Heart left ventricle (tissue), 16 donors: ENCODE measurements at places on chromosomes 5 and 9. TPM values are rescaled to one million over a fixed set of nuclear protein-coding genes. Genes with fewer than 3 reads are reported as not detected.

SHB gene
- polyA plus RNA-seq: 23.2 TPM

DNA sequence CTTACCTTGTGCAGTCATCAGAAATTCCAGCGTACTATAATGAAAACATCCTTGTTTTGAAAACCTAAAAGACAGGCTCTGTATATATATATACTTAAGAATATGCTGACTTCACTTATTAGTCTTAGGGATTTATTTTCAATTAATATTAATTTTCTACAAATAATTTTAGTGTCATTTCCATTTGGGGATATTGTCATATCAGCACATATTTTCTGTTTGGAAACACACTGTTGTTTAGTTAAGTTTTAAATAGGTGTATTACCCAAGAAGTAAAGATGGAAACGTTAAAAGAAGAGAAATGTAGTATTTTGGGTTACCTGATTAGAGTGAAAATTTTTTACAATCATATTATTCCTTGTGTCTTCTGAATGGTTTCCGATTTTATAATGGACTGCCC lies 131.4 kb downstream of the CDH6 start:
- no peak for DNase-seq

DNA sequence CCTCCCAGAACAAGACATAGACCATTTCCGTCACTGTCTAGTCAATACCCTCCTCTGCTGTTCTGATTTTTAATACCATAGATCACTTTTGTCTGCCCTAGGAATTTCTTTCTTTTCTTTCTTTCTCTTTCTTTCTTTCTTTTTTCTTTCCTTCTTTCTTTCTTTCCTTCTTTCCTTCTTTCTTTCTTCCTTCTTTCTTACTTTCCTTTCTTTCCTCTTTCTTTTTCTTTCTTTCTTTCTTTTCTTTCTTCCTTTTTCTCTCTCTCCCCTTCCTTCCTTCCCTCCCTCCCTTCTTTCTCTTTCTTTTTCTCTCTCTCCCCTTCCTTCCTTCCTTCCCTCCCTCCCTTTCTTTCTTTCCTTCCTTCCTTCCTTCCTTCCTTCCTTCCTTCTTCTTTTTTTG lies 49.0 kb upstream of the RAPGEF1 start:
- no peak for DNase-seq

- no peak for DNase-seq
Measured at GRCh38 chr9:104143550-104143910, 49.4 kb downstream of the SMC2 start.

- DNase-seq: no peak
Measured at GRCh38 chr9:135136991-135137832, 49.7 kb downstream of the OLFM1 start.

- DNase-seq: no peak
Measured at GRCh38 chr9:125637241-125637640, 69.8 kb downstream of the MAPKAP1 start.

CNTLN gene
- polyA plus RNA-seq: 2.7 TPM

CD180 gene
- 0.08 TPM for polyA plus RNA-seq

DNA sequence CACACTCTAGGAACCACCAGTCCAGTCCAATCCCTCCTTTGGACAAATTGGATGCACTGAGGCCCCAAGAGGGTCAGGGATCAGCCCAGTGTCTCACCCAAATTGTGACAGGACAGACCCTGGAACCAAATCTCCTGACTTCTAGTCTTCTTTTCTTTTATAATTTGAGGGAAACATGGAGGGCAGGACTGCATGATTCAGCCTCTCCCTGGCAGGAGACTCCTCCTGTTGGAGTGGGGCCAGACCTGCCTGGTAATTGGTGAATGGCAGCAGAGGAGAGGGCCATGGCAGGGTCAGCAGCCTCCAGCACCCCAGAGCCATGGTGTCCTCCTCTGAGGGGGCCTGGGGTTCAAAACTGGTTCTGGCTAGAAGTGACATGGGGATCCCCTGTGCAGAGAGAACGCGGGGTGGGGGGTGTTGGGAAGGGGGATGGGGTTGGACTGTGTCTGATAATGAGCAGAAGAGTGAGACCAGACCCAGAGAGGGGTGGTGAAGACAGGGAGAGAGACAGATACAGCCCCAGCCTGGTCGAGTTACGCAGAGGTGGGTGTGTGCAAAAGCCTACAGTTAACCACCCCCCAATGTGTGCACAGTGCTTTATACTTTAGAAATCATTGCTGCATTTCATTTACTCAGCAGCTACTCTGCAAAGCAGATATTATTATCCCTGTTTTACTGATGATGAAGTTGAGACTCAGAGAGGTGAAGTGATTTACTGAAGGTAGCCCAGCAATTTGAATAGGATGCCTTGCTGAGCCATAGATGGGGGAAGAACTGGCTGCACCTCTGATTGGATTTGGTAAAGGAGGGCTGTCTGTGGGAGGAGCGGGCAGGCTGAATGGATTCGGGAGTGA lies 3.8 kb upstream of the SYNPO start:
- DNase-seq: peak; percentile 80

DNA sequence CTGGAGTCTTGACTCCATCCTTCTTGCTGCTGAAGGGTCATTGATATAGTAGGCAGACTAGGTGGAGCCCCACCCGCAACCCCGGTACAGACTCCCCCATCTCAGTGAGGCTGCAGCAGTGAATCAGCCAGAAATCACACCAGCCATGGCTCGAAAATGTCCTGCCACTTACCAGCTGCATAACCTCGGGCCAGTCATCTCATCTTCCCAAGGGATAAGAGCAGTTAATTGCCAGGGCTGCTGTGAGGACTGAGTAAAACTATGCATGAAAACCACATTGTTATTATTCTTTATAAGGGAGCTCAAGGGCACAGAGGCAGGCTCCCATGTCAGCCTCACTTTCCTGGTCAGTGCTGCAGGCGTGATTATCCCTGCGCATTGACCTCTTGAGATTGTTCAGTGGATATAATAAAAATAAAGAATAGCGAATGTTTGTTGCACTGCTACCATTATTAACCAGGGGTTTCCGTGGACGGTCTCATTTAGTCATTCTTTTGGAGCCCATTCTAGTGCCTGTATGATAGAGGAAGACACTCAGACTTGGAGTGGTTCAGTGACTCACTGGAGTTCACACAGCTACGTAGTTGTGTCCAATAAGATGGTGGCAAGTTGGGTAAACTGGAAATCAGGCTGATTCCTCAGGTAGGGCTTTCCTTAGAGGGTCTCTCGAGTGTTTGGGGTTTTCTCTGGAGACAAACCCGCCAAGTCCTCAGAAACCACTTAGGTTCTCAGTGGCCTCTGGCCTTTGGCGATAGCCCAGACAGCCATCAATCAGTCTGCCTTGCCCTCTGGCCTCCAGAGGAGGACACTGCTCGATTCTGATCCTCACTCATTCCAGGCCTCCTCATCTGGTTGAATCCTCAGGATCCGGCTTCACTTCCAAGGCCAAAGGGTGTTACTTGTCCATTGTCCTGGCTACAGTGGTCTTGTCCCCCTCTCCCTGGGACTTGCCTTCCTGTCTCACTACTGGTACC lies 39.9 kb downstream of the COL15A1 start:
- no peak for DNase-seq

PPP3R2 gene
- polyA plus RNA-seq: not detected

FBLL1 gene
- polyA plus RNA-seq: 0.11 TPM

GRCh38 chr9:38276771-38277439 lies 115.6 kb upstream of the ALDH1B1 start:
- no peak for DNase-seq

CDKN2A gene
- not detected for polyA plus RNA-seq

UBLCP1 gene
- polyA plus RNA-seq: 13.7 TPM

GRCh38 chr9:113754739-113755138 lies 121.4 kb upstream of the ZNF618 start:
- no peak for DNase-seq

CMBL gene
- polyA plus RNA-seq: 20.8 TPM

GRCh38 chr5:33244441-33245150 lies 196.2 kb upstream of the TARS1 start:
- no peak for DNase-seq

- peak; percentile 77 for DNase-seq
Measured at GRCh38 chr9:114250235-114250568, 72.7 kb upstream of the ORM1 start.

DNA sequence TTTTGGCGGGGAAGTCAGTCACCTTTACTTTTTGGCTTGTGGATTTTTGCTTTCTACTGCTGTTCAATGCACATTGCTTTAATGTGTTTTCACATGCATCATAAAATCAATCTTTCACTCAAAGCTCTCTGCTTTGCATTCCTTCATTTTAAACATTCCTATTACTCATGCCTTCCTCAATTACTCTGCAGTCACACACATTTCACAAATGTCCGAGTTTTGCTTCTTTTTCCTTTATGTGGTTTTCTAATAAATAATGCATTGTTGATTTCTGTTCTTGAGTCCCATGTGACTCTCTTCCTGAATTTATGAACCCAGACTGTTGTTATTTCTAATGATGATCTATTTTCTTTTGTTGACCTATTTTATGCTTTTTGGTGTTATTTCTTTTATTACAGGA lies 82.3 kb upstream of the EPB41L4B start:
- DNase-seq: no peak

GRCh38 chr5:179382486-179382885 lies 37.2 kb upstream of the ADAMTS2 start:
- no peak for DNase-seq

DNA sequence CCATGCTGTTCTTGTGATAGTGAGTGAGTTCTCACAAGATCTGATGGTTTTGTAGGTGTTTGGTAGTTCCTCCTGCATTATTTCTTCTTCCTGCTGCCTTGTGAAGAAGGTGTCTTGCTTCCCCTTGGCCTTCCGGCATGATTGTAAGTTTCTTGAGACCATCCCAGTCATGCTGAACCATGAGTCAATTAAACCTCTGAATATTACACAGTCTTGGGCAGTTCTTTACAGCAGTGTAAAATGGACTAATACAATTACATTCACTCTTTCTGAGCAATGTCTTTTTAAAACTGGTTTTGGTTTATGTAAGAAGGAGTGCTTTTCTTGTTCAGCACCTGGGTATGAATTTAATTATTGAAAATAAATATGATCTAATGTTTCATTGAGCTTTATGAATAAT lies 50.7 kb upstream of the ARRDC3 start:
- DNase-seq: no peak

PELO gene
- polyA plus RNA-seq: 16.8 TPM

COL27A1 gene
- 14.2 TPM for polyA plus RNA-seq

GRM6 gene
- not detected for polyA plus RNA-seq

FGD3 gene
- 1.6 TPM for polyA plus RNA-seq

DNA sequence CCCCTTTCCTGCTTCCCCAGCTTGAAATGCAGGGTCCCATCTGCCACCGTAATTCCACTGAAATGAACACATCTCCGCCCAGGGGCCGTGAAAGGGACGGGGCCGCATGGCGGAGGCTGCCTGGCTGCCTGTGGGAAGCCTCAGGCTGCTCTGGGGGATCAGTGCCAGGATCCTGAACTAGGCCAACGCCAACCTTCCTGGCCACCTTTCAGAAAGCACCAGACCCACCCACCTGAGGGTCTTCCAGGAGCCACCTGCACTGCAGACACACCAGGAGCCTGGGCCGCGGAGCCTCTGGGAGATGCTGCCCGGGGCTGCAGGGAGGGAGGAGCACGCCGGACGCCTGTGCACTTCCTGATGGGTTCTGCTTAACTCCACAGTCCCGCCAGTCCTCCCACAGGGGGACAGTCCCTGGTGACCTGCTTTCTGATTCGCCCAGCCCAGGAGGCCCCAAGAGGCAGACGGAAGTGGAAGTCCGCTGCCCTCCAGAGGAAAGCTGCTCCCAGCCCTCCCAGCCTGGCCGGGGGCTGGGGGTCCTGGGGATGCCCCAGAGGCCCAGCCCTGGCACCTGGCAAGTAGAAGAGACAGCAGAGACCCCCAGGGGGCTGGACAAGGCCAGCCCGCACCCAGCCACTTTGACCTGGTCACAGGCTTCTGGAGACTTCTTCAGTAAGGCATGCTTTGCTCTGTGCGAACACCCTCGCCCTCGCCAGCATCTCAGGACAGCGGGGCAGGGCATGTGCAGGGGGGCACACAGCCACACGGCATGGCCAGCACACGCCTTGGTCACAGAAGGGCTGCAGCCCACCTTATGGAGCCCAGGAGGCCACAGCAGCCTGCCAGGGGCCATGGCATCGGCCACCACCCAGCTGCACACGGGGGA lies at the start of gene CARD9:
Gene CARD9 (minus strand): TSS at position 370 of the 883 bp plus-strand sequence. CDS start 1,591 bp downstream, outside the sequence.
- DNase-seq: no peak

DNA sequence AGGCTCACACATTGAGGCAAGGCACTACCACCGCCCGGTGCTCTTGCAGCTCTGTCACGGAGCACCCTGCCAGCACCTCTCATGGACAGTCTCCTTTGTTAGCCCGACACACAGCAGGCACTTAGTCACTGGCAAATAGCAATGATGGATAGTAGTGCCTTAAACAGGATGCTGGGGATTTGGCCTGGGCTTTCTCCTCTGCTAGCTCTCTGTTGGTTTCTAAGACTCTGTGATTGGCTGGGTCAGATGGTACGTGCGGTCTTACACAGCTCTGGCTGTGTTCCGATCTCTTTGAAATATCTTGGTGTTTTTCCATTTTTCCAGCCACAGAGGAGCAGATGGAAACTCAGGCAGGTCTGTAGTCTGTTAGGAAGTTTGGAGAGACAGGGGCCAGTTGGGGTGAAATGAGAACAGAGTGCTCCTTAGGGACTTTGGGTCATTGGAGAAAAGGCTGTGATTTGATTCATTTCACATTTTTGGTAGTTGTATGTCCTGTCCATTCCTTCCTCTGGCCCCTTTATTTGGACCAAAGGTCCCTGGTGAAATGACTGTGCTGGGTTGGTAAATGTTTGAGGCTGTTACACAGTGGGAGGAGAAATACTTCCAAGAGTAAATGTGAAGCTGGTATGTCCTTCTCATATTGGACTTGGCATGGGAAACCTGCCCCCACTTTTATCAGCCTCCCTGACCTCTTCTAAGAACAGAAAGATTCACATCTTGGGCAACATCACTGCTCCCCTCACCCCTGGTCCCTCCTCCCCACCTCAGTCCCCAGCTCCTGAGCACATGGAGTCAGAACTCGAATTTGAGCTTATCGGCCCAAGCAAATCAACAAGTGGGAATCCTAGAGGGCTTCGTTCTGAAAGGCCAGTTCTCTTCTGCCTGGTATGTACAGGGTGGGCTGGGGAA lies 3.4 kb downstream of the SMIM3 start:
- DNase-seq: peak; percentile 63

- no peak for DNase-seq
Measured at GRCh38 chr5:150321784-150322183, 19.1 kb upstream of the ARSI start.
